ENCODE measurements at places on chromosomes 2 and 18. TPM values are rescaled to one million over a fixed set of nuclear protein-coding genes. Genes with fewer than 3 reads are reported as not detected.

GRCh38 chr2:120394764-120395163 lies 48.8 kb downstream of the INHBB start:
- no peak for DNase-seq

Gene TFPI
- 21.1 TPM for total RNA-seq

Gene DSG1
- not detected for total RNA-seq

DNA sequence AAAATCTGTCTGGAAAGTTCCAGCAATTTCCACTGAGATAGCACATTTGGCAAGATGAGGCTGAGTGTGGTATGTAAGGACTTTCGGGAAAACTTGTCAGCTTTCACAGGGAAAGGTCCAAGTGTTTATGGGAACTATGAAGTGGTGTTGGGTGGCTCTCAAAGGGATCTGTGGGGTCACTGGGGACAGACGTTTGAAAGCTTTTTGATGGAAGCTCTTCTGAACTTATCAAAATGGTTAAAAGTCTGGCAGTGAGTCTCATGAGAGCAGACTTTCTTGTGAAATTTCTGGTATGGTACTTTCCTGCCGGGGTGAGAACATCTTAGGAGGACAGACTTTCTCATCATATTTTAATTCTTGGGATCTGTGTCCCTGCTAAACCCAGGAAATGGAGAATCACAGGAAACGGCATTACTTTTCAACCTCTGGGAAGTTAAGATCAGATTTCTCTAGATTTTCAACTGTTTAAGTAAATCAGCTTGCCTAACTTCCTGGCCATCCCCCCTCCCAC lies 546.3 kb upstream of the ZEB2 start:
- DNase-seq, result no peak

DNA sequence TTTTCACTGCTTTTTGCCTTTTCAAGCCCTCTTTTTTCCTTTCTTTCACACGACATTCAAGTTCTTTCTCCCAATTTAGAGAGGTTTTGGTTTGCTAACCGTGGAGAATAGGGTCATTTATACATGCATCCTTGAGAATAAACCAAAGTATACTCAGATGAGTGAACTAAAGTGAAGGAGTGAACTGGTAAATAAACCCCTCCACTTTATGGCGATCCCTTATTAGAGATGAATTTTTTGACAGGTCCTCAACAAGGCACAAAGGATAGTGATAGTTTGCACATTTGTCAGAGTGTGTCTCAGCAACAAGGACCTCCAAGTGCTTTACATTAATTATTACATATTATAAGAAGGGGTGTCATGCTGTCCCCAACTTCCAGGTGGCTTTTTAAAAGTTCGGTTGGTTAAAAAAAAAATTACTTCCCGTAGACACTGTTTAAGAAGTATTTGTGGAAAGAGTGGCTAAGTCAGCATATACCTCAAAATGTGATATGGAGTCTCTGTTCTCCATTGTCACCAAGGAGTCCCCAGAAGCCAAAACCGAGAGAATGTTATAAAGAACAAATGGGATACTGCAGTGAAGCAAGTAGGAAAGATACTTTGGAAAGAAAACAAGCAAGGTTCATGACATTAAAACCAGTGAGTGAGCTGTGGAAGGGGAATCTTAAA lies 1.7 kb upstream of the SLC40A1 start:
- DNase-seq, result no peak

GRCh38 chr2:217938036-217938435 lies 64.8 kb downstream of the TNS1 start:
- DNase-seq, result no peak

- no peak for DNase-seq
These were observed 166.7 kb upstream of the GLI2 start for GRCh38 chr2:120568975-120569268.

GRCh38 chr2:25981596-25982272 lies 563 bp downstream of the KIF3C start:
- no peak for DNase-seq

Gene CRYBA2
- total RNA-seq, result 26.4 TPM

Gene TMEM178A
- 4.9 TPM for total RNA-seq

DNA sequence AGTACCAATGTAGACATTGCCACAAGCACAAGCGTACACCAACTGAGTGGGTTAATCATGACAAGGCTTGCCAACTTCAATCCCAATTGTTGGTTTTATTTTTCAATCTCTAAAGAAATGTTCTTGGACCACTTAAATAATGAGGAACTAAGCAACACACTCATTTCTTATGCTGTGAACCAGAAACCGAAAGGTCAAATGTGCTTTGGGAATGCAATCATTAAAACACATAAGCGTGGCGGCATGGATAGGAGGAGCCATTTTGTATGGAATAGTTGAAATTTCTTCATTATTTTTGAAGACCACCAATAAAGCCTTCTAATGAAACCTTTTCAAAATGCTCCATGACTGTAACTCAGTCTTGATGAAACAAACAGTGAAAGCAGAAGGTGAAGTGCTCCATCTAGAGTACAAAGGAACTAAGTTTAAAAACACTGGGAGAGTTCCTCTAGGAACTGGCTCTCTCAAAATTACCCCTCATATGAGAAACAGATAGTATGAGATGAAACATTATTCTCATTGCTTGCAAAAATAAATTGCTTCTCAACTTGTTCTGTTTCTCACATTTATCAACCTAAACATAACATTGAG lies 113.2 kb upstream of the CHST9 start:
- DNase-seq, result no peak

DNA sequence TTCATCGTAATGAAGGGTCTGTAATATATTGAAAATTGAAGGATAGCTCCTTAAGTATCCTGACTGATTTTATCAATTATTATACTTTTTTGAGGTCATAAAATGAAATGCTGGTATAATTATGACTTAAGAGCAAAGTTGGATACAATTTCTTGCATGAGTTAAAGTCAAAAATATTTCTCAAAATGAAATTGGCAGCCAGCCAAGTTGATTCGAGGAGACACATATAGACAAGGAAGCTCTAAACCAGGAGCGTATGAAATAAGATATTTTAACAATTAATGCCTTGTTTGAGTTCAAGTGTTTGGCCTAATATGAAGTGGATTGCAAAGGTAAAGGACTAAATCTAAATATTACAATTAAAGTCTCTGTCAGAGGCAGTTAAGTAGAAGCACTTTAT lies 260.4 kb upstream of the DSEL start:
- DNase-seq, result no peak

DNA sequence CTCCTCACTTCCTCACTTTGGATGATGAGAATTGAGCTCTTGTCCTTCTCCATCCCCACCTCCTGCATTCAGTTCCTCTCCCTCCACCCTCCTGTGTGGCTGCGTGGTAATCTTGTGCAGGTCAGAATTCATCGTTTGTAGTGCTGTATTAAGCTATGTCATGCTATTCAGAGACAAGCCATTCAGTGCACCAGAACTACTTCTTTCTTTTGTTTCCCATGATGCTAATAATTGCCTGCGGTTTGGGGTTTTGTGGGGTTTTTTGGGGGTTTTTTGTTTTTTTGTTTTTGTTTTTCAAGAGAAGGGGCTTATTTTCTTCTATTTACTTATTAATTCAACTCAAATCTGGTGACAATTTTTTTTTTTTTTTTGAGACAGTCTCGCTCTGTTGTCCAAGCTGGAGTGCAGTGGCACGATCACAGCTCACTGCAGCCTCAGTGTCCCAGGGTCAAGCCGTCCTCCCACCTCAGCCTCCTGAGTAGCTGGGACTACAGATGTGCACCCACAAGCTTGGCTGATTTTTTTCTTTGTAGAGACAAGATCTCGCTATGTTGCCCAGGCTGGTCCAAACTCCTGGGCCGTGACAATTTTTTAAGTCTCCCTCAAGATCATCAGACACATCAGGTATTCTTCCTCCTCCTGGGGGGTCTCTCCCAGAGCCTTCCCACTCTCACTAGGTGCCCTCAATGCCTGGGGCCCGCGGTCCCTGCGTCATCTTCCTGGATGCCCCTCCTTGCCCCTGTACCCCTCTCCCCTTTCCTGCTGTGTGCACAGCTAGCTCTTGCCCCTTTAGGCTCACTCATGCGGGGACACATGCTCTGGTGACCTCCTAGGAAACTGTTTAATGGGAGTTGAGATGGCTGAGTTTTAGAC lies 37.8 kb downstream of the MAL start:
- DNase-seq, result no peak

Gene PPM1G
- total RNA-seq, result 49.4 TPM

GRCh38 chr2:235854276-235854675 lies 313.9 kb downstream of the GBX2 start:
- no peak for DNase-seq

Gene UNC50
- 53.7 TPM for total RNA-seq

DNA sequence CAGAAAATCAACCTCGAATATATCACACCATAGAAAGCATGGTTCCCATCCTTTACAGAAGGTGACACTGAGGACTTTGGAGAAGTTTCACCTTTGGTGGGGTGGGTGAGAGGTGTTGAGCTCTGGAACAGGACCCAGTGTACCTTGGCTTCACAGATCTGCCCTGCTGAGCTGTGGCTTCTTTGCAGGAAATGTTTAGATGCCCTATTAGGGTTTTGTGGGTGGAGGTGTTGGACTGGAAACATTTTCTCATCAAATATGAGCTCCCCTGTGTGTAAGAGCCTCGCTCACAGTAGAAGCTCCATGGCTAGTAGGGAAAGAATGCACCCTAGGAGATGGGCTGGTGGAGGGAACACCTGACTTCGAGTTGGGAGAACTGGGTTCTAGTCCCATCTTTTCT lies 55.6 kb downstream of the RPL37A start:
- DNase-seq, result no peak

- no peak for DNase-seq
These were observed 124.8 kb upstream of the GPC1 start for GRCh38 chr2:240310645-240311044.

- DNase-seq, result no peak
These were observed 1186.9 kb downstream of the DSC3 start for GRCh38 chr18:29855637-29856036.

DNA sequence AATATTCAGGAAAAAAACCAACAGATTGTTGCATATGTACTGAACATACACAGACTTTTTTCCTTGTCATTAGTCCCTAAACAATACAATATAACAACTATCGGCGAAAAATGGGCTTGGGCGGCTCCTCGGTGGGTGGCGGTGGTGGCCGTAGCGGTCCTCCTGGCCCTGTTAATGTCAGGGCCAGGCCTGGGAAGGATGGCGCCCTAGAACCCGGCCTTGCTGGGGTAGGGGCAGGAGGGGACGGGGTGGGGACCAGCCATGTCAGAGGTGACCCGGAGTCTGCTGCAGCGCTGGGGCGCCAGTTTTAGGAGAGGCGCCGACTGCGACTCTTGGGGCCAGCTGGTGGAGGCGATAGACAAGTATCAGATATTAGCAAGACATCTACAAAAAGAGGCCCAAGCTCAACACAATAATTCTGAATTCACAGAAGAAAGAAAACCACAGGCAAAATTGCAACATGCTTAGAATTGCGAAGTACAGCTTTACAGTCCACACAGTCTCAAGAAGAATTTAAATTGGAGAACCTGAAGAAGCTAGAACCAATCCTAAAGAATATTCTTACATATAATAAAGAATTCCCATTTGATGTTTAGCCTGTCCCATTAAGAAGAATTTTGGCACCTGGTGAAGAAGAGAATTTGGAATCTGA lies 36.5 kb downstream of the ROCK2 start:
- no peak for DNase-seq

GRCh38 chr2:145421841-145422240 lies 901.9 kb upstream of the ZEB2 start:
- no peak for DNase-seq

Gene RFTN2
- total RNA-seq, result 1.3 TPM

DNA sequence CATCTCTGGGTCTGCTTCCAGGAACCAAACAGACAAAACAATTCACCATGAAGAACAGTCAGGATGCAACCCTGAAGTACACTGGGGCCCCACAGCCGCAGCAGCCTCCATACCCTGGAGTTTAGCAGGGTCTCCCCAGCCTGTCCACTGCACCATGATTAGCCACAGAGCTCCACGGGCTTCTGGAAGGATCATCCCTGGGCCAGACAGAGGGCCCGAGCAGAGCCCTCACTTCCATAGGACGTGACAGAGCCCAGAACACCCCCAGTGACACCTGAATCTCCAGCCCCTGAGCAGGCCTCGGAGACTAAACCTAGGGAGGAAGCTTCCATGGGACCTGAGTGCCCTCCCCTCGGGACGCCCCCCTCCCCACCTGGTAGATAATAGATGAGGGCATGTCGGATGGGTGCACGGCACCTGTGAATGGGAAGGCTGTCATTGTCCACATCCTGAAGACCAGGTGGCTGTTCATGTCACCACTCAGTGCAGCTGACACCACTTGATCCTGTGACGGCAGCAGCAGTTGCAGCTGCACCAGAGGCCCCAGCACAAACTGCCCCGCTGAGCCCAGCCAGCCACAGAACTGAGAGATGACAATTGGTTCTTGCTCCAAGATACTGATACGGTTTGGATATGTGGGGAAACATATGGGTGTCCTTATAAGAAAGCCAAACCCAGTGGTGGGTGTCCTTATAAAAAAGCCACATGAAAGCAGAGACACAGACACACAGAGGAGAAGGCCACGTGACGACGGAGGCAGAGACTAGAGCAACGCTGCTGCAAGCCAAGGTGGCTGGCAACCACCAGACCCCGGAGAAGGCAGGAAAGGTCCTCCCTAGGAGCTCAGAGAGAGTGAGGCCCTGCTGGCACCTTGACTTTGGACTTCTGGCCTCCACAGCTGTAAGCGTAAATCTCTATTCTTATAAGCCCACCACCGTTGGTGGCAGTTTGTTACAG lies 23.2 kb downstream of the KIF1A start:
- DNase-seq, result no peak

Gene MREG
- 3.6 TPM for total RNA-seq

DNA sequence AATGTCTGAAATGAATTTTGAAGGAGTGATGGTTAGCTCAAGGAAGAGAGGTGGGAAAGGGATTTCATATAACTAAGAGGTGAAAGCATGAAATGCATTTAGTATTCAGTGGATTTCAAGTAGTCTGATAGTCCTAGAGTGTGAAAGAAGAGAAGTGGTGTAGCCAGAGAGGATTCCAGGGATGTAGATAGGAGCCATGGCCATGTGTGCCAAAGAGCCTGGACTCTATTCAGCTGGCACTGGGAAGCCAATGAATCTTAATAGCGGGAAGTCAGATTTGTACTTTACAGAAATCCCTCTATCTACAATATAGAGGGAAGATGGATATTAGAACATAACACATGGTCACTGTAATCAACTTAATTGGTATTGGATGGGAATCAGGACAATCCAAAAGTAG lies 8.3 kb upstream of the BOLL start:
- DNase-seq, result no peak

- no peak for DNase-seq
These were observed 30.8 kb downstream of the OTX1 start for GRCh38 chr2:63081404-63081803.

- no peak for DNase-seq
These were observed 78.4 kb upstream of the ARL5A start for GRCh38 chr2:151906633-151906998.
